ENCODE measurements at places on chromosomes 1 and 21.
A peak's percentile ranks its signal among the peaks of the same experiment; 100 is the strongest.

DNA sequence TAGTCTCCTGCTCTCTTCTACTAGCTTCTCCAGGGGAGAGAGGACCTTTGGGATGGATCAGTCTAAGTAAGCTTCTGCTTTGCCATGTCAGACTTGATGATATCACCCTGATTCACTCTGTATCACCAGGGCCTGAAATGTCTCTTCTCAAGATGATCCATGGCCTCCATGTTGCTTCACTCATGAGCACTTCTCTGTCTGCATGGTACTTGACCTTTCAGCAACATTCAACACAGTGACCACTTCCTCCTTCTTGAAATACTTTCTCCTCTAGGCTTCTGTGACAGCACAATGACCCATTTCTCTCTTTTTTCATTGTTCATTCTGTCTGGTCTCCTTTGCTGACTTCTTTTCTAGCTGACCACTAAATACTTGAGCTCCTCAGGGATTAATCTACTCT, 35.3 kb upstream of the NGF start:
- DNase-seq = peak; percentile 8

GRCh38 chr1:154972213-154972516, 1.6 kb upstream of the SHC1 start:
- DNase-seq = no peak

DNA sequence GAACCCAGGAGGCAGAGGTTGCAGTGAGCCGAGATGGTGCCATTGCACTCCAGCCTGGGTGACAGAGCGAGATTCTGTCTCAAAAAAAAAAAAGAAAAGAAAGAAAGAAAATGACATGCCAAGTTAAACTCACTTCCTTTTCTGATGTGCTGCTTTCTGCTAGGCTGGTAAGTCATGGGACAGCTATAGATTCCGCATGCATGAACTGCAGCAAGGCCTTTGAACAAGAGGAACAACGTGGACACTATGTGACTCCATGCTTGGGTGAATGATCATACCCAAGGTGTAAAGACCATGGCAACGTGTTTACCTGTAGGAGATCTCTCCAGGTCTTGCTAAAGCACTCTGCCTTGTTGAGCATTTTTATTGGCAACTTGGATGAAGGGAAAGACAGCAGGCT, 10.3 kb upstream of the TTF2 start:
- DNase-seq = no peak

DNA sequence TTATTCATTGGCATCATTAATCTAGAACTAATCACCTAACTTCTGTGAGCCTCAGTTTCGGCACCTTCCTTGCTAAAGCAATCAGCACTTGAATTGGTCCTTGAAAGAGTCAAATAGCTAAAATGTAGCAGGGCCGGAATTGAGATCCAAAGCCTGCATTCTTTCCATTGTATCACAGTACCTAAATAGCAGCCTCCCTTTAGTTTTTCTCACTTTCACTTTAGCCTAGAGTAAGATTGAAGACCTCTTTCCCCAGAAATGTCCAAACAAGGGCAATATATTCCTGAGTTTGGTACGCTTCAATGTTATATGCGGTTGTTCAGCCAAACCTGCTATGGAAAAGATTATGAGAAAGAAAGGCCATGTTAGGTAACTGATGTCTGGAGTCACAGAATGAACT, 121.9 kb upstream of the BMP8A start:
- no peak for DNase-seq

- DNase-seq = no peak
Observed at GRCh38 chr1:19336543-19336942, 24.4 kb downstream of the SLC66A1 start.

DNA sequence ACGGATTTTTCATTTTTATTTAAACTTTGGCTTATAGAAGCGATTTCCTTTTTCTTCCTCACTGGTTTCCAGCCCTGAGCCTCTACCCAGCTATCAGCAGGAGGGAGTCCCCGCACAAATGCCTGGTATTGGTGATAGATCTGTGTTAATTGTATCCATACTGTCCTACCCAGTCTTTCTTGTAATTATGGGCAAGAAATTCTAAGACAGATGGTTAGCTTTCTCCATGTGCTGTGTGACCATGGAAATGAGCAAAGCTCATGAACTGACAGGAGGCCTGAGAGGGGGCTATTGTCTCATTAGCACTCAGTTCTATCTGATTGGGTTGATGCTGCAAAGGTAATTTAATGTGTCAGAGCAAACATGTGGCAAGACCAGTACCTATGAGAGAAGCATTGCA, 108.1 kb upstream of the IVNS1ABP start:
- no peak for DNase-seq

- DNase-seq = no peak
Observed at GRCh38 chr1:88509379-88509778, 174.7 kb upstream of the PKN2 start.

- no peak for DNase-seq
Observed at GRCh38 chr1:99869304-99869703, 19.1 kb downstream of the AGL start.

DNA sequence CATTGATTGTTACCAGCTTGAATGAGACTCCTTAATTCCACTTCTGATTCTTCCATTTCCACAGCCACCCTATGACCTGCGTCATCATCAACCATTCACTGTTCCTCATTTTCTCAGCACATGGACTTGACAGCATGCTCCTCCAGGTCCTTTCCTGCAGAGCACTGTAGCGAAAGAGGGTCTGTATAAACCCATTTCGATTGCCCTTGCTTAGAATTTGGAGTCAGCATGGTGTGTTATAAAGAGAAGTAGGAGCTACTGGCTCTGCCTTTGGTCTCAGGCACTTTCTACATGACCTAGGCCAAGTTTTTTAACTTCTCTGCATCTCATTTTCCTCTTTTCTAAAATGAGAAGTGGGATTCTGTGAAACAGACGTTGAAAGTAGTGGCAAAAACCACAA, 133.8 kb downstream of the AK5 start:
- DNase-seq = no peak

- DNase-seq = no peak
Observed at GRCh38 chr21:28959367-28960099, 33.1 kb downstream of the LTN1 start.

DNA sequence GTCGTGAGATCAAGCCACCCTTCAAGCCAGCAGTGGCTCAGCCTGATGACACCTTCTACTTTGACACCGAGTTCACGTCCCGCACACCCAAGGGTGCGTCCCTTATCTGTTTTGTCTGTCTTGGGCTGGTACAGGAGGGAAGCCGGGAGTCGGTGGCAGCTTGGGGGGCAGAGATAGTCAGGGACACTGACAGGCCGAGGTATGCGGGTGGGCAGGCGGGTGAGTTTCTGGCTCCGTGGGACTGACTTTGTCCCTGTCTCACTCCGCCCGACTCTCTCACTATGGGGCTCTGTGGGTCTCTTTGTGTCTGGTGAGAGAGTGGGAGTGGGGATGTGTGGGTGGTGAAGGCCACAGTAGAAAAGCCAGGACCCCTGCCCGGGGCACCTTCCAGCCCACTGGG, 27.4 kb downstream of the RPS6KA1 start:
- no peak for DNase-seq

GRCh38 chr21:35980821-35981220, 79.5 kb downstream of the SETD4 start:
- DNase-seq = no peak

- no peak for DNase-seq
Observed at GRCh38 chr1:40887012-40887378, 24.8 kb upstream of the CITED4 start.

- DNase-seq = no peak
Observed at GRCh38 chr1:89739013-89739843, 81.6 kb upstream of the LRRC8D start.

- no peak for DNase-seq
Observed at GRCh38 chr1:29845910-29846309, 609.6 kb downstream of the PTPRU start.

- DNase-seq = no peak
Observed at GRCh38 chr1:68049941-68050878, at the start of gene DIRAS3. TSS of gene DIRAS3 (minus strand) at chr1:68050627. CDS start at chr1:68047297, 3,330 bp downstream.

DNA sequence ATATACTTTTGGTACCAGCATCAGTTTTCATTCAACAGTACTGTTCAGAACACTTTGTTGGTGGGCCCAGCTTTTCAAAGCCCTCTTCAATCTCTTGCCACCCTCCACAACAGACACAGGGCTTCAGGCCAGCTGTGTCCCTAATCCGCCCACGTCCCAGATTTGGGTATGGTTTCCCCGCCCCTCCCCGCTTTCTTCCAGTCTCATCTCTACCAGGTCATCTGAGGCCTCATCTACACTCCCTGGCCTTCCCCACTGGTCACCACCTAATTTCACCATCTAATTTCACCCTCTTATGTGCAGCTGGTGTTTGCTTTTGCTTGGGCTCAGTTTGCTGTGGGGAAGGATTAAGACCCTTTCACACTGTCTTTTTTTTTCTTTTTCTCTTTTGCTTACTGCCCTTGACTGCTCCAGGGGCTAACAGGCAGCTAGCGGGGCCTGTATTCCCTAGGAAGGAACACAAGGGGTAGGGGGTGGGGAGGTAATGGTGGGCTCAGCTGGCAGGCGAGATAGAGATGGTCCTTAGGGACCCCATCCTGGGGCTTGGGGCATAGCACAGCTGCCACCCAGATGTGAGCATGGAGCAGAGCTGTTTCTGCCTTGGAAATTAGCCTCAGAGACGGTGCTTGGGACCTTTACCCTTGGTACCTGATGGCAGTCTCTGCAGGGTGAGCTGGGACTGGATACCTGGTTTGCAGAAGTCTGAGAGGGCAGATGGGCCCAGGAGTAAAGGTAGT, 3.8 kb upstream of the EPB41 start:
- DNase-seq = no peak

DNA sequence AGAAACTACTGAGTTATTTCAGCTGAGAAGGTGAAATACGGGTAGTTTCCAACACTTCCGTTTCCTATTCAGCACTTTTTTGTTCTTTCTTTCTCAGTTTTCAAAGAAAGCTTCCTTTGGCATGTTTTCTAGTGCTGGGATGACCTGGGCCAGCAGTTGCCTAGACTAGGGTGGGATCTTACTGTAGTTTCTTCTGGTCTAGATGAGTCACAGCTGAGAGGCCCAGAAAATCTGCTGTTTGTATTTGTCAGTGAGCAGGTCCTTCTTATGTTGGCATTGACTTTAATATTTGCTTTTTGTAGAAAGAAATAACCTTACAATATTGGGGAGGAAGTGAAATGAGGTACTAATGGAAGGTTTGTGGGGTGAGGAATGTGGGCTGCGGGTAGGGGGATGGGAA, 22.2 kb downstream of the C1orf21 start:
- no peak for DNase-seq

- no peak for DNase-seq
Observed at GRCh38 chr1:27513958-27514357, 24.0 kb upstream of the WASF2 start.

DNA sequence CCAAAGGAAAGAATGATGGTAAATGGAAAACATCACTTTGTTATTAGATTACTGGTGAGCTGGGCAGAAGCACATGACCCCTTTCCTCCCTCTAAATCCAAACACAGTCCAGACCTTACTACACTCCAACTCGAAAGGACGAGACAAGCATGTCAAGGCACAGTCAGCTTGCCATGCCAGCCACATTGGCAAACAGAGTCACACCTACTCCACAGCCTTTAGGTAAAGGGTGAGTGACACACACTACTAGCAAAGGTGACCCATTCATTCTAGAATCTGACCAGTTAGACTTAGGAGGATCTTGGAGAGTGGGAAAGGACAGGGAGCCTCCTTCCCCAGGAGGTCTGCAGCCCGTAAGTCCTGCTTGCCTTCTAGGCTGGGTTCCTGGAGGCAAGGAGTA, 3.0 kb downstream of the SLC44A3 start:
- DNase-seq = no peak

DNA sequence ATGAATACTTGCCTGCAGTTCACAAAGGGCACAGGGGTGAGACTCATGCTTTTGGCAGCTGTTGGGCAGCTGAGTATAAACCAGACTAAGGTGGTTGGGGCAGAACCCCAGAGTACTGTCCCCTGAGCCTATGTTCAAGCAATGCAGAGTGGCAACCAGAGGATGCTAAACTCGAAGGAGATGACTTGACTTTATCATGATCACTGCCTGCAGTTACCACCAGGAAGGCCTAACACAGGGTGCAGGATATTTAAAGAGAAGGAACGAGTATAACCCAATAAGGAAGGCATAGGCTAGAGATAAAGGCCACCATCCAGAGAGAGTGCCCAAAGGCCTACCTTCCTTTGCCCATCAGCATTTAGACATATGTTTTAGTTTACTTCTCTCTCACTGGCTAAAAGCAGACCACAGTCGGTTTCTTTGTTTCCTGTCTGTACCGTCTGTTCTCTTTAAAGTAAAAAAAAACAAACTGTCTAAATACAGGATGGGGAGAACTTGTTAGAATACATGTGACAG, 83.3 kb downstream of the MPZL1 start:
- DNase-seq = peak; percentile 22

GRCh38 chr1:66557157-66557556, 23.2 kb downstream of the SGIP1 start:
- no peak for DNase-seq

- DNase-seq = no peak
Observed at GRCh38 chr1:2543543-2544092, 12.6 kb upstream of the TNFRSF14 start.

Data from CMK (cell line).